ENCODE measurements at places on chromosomes 3 and 15. TPM values are rescaled to one million over a fixed set of nuclear protein-coding genes. Genes with fewer than 3 reads are reported as not detected.

- DNase-seq, result no peak
Measured at GRCh38 chr3:52314489-52314888, 1.6 kb upstream of the DNAH1 start.

SELENOT gene
- 54.2 TPM for polyA plus RNA-seq

GRCh38 chr3:78004571-78004970 lies 964.7 kb downstream of the ROBO2 start:
- no peak for DNase-seq

DNA sequence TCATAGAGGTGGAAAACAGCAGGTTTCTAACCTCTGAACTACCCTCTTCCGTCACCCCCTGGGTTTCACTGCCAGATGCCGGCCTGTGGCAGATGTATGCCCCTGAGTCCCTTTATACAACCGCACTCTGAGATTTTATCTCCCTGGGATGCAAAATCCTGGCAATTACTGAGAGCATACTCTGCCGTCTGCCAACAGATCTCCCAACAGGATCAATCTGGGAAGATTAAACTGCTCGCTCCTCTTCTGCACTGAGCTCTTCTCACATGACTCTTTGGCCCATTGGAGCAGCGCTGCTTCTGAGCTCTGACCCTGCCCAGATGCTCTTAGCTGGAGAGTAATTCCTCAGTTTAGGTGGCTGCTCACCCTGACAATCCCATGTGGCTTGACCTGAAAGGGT lies 133.2 kb downstream of the LIPC start:
- peak; percentile 56 for DNase-seq

RRP9 gene
- 14.7 TPM for polyA plus RNA-seq

All from muscle of back (tissue), 13 donors.